Endothelial cell (in vitro differentiated cells): ENCODE measurements at places on chromosomes 12 and 14. TPM values are rescaled to one million over a fixed set of nuclear protein-coding genes. Genes with fewer than 3 reads are reported as not detected.

Gene NXPH4
- total RNA-seq, result not detected

Gene LHX5
- total RNA-seq, result not detected

Gene CLEC2D
- 18.9 TPM for total RNA-seq

Gene CIROP
- not detected for total RNA-seq

Gene HOXC4
- total RNA-seq, result not detected

Gene RGS6
- 15.7 TPM for total RNA-seq

Gene GPN3
- total RNA-seq, result 20.4 TPM
